ENCODE measurements at places on chromosomes 16 and 17.

DNA sequence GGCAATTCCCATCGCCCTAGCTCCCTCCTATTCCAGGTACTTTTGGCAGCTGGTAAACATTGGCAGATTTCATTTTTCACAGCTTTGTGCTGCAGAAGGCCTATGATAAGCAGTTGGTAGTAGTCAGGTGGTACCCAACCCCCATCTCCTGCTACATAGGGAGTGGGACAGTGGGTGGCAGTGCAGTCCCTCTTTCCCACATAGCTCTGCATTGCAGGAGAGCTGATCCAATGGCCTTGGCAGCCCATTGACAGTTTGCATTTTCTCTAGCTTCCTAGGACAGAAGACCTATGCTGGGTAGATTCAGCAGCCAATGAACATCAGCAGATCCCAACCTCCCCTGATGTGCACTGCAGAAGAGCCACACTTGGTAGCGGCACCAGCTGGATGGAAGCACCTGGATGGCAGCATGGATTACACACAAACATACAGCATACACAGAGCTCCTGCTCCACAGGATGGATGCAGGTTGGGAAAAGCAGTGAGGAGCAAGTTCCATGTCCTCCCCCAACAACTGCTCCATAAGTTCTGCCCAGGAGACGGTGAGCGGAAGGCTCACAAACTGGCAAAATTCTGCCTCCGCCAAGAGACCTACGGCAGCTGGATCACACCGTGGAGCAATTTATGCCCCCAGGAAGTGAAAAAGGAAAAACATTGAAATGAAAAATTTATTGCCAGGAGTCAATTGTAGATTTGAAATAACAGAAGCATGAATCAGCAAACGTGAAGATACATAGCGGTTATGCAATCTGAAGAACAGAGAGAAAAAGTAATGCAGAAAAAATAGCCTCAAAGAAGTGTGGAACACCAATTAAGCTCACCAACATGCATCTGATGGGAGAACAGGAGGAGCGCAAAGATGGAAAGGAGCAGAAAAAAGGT lies 95.7 kb downstream of the CACNG1 start:
- DNase-seq: no peak

DNA sequence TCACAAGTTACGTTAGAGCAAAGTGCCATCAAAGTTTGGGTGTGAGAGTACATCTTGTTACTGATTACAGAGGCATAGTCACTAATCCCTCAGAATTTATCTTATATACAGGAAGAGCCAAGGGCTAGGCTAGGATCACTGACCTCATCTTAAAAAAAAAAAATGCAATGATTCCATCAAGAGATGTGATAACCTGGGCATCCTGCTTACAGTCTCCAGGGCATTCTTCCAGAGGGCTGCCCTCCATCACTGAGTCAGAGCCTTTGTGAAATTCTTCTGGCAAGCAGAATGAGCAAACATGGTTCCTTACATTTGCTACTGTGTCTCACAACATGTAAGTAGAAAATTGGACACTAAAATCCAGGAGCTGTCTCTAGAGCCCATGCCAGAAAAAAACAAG lies 410.6 kb downstream of the ZFHX3 start:
- peak; percentile 68 for DNase-seq

GRCh38 chr16:49068224-49068623 lies 213.4 kb downstream of the CBLN1 start:
- no peak for DNase-seq

DNA sequence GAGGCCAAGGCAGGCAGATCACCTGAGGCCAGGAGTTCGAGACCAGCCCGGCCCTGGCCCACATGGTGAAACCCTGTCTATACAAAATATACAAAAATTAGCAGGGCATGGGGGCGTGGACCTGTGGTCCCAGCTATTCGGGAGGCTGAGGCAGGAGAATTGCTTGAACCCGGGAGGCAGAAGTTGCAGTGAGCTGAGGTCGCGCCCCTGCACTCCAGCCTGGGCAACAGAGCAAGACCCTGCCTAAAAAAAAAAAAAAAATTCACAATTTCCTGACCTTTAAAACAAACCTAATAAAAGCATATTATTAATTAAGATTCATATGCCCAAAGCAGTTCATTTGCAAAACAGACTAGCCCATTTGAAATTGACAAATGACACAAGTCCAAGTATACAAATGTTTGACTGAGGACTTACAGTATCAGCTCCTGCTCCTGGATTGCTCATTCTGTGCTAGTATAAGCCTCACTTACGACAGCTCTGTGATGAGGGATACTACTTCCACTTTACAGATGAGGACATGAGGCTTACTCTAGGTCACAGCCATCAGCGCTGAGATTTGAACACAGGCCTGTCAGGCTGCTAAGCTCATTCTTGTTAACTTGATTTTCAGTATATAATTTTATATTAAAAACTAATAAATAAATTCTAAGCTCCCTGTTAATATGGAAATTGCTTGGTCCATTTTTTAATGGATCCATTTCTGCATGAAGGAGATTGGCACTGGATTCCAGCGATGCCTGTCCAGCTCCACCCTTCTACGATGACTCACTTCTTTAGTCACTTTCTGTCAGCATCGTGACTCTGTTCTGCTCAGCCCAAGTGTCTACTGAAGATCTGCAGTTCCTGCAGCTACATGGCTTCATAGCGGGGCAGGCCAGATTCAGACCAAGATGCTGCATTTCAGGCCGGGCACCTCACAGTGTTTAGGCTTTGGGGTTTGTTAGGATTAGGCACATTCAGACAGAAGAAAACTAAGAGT lies 88.2 kb downstream of the WDR59 start:
- no peak for DNase-seq

GRCh38 chr16:14011846-14012245 lies 59.3 kb upstream of the MRTFB start:
- no peak for DNase-seq

DNA sequence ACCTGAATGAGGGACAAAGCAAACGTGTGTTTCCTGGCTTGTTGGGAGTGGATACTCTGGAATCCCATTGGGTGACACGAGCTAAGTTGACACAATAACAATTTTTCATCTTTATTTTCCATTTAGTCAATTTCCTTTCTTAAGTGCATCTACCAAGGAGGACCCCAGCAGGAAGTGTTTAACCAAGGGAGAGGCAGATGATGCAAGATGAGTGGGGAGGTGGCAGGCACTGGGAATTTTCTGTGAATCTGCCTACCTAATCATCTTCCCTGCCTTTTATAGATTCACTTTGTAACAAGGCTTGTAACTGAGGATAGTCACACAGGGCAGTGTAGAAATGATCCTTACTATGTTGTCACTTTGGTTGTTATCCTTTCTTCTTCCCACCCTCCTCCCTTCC lies 317.7 kb upstream of the HSBP1 start:
- DNase-seq: no peak

- DNase-seq: peak; percentile 16
Measured at GRCh38 chr17:8739097-8739496, 5.5 kb downstream of the CCDC42 start.

- DNase-seq: no peak
Measured at GRCh38 chr16:5735444-5735843, 637.8 kb upstream of the EEF2KMT start.

DNA sequence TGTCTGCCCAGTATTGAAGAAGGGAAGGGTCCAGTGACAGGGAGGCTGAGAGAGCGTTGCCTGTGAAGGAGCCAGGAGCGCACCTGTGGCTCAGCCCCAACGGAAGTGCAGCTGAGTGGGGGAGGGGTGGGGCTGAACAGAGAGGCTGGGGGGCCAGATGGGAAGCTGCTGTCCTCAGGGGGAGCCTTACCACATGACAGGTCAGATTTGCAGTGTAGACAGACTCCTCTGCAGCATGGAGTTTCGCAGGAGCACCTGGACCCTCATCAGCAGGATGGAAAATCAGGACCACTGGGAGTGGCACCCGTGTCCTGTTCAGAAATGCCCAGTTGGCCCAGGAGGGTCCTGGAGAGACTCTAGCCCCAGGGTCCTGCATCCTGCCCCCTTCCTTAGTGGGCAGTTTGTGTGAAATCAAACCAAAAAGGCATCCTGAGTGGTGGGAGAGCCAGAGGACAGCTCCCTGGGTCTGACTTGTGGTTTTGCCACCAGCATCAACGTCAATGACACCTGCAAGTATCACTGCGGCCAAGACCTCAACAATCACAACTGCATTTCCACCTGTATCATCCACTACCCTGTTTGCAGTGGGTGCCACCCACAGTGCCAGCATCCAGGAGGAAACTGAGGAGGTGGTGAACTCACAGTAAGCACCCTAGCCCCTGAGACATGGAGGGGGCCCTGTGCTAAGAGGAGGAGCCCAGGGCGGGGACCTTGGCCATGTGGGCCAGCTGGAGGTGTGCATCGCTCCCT lies 7.8 kb downstream of the CD300A start:
- no peak for DNase-seq

- DNase-seq: peak; percentile 32
Measured at GRCh38 chr17:77634710-77635109, 323.8 kb upstream of the TNRC6C start.

DNA sequence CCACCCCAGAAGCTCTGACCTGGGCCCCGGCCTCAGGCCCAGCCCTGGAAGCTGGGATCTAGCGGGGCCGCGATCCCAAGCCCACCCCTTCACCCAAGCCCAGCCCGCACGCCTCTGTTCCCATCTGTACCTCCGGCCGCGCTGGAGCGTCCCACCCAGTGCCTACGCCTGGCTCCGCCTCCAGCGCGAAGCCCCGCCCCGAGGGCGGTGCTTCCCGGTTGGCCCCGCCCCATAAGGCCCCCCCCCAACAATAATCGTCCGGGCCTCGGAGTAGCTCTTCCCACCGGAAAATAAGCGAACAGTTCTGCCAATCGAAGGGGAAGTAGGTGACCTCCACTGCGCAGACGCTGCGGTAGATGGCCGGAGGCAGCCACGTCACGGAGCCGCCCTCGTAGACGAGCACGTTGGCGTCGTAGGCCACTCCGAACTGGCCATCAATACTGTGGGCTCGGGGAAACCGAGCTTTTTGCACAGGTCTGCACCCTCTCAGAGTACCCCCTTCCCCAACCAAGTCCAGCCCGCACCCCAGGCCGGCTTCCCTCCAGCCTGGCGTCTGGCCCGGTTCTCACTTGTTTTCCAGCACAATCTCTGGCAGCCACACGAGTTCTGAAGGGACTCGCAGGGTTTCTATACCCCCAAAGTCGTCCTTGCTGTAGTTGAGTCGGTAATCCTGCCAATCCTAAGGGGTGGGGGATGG lies 1.1 kb downstream of the CHRNE start:
- no peak for DNase-seq

GRCh38 chr17:8125154-8125946 lies 1.4 kb upstream of the HES7 start:
- no peak for DNase-seq

DNA sequence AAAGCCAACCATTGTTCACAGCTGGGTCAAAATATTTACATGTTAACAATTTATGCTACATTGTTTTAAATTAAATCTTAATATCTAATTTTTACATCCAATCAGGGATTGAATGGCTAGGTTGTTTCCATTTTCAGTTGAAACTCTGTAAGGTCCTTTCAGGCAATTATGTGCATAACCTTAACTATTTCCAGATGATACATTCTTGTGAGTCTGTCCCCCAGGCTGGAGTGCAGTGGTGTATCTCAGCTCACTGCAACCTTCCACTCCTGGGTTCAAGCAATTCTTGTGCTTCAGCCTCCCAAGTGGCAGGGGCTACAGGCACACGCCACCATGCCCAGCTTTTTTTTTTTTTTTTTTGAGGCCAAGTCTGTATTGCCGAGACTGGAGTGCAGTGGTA lies 10.4 kb downstream of the CDC42EP4 start:
- no peak for DNase-seq
